ENCODE measurements at places on chromosomes 6 and 20.
A peak's percentile ranks its signal among the peaks of the same experiment; 100 is the strongest.

GRCh38 chr6:75842191-75842590 is 93.2 kb downstream of the MYO6 start:
- no peak for DNase-seq

DNA sequence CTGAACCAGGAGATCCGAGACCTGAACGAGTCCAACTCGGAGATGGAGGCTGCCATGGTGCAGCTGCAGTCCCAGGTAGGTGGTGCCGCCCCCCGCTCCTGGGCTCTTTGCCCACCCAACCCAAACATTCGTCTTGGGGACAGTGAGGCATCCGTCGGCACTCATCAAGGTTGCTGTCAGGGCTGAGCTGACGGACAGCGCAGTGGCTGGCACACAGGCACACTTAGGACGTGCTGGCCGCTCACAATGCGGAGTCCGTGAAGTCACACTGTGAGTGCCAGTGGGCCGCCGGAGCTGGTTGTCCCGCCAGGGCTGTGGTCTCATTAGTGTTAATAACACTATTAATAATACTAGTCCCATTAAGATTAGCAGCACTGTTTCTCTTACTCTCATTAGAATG is 18.2 kb upstream of the PCMTD2 start:
- no peak for DNase-seq

DNA sequence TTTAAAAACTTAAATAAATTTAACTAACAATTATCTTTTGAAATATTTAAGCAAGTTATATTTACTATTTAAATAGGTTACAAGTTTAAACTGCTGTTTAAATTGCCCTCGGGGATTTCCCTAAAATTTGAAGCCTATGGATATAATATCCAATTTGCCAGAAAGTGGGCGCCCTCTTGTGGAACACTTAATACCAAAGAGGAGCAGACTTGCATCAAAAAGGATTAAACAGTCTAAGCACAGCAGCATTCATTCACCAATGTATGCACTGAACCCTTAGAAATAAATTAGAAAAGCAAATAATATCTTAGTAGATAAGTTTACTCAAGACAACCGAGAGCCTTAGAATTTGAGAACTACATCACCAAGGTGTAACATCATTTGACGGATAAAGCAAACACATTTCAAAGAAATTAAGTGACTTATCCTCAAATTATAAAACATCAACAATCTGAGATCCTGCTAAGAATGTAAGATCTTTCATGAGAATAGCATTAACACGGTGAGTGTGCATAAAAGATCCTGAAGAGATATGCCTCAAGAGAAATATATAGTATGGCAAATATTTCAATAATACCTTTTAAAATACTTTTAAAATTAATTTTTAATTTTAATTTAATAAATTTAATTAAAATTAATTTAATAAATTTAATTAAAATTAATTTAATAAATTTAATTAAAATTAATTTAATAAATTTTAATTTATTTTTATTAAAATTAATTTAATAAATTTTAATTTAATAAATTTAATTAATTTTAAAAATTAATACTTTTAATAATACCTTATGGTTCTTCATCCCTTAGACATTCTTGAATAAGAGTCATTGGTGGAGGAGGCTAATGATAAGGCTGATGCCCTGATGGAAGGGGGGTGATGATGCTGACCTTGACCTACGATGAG is 11.5 kb upstream of the MEP1A start:
- DNase-seq, result peak; percentile 49

DNA sequence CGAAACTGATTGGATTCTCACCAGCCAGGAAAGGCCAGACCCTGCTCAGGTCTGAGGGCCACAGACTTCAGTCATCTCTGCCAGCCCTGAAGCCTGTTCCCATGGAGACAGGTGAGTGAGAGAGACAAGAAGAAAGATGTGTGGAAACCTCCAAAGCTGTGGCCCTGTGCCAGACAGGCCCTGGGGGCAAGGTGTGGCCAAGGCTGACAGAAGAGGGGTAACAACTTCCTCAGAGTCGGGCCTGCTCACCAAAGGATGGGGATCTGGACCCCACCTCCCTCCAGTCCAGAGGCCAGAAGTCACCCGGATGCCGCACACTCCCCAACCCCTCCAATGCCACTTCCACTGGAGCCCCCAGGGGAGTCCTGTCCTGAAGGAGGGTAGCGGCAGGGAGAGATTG is 73.6 kb downstream of the MDGA1 start:
- DNase-seq, result no peak

DNA sequence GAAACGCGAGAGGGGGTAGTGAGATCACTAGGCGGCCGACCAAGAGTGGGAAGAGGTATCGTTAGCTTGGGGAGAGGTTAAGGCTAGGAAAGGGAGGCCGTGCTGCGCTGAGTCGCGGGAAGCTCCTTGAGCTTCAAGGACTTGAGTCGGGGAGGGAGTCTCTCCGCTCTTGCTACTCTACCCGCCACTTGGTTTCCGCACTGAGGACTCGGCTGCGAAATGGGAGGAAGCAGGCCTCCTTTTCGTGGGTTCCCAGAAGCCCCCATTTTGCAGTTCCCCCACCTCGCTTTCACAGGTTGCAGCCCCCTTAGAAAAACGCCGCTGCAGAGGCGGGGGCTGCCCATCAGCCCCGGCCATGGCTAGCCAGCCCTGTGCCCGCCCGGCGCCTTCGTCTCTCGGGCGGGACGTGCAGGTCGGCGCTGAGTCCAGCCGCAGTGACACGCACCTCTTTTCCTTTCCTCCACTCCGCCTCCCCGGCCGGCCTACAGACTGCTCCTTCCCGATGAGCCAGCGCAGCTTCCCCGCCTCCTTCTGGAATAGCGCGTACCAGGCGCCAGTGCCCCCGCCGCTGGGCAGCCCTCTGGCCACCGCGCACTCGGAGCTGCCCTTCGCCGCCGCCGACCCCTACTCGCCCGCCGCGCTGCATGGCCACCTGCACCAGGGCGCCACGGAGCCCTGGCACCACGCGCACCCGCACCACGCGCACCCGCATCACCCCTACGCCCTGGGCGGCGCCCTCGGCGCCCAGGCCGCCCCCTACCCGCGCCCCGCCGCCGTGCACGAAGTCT is 4.9 kb downstream of the VGLL2 start:
- peak; percentile 66 for DNase-seq

DNA sequence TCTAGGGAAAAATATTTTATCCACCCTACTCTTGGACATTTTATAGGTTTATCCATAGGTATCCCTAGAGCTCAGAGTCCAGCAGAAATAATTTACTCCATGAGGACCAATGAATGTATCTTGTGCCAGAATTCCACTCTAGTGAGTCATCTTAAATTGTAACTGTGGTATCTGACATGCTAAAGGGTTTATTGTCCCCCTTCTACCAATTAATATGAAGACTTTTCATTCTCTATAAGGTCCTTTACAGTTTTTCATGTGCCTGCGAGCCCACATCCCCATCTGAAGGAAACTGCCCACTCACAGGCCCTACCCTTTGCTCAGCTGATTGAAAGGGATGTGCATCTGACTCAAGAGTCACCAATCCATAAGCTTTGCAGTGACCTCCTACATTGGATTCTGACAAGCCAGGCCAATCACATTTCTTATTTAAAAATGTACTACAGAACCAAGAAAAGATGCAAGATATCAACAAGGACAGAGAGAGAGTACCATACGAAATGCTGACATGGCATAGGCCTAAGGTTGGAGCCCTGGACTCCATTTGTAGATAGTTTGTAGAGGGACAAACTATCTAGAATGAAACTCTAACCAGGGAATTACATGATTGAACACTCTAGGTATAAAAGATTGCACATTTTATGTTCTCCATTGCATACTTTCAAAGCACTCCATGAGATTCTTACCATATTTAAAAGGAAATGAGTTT is 93.4 kb upstream of the DEFB112 start:
- DNase-seq, result no peak

DNA sequence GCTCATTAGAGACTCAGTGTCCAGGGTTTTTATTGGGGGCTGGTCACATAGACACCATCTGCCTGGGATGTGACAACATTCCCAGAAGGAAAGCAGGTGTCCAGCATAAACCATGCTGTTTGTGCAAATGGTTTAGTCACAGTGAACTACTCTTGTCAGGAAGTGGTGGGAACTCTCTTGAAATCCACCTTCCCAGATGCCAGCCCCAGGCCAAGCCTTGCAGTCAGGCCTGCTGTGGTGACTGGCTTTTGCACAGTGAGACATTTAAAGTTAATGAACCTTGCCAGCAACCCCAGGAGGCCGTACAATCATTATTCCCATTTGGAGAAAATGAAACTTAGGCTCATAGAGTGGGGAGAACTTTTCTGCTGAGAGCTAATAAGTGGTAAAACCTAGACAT is 242.5 kb upstream of the KCNG1 start:
- DNase-seq, result no peak

- no peak for DNase-seq
Measured at GRCh38 chr20:19652591-19653026, 105.4 kb upstream of the RIN2 start.

DNA sequence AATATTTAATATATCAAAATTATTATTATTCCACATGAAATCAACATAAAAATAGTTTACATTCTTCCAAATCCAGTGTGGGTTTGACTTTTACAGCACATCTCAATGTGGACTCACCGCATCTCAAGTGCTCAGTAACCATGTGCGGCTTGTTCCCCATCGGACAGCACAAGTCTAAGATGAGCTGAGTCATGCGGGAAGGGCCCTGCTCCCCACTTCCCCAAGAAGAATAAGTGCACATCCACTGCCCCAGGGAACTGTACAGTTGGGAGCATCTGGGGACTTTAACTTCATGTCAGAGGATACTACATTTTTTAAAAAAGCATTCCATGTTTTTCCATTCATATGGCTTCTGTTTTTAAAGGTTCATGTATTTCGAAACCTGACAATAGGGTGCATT is 325.6 kb downstream of the BTBD3 start:
- no peak for DNase-seq

DNA sequence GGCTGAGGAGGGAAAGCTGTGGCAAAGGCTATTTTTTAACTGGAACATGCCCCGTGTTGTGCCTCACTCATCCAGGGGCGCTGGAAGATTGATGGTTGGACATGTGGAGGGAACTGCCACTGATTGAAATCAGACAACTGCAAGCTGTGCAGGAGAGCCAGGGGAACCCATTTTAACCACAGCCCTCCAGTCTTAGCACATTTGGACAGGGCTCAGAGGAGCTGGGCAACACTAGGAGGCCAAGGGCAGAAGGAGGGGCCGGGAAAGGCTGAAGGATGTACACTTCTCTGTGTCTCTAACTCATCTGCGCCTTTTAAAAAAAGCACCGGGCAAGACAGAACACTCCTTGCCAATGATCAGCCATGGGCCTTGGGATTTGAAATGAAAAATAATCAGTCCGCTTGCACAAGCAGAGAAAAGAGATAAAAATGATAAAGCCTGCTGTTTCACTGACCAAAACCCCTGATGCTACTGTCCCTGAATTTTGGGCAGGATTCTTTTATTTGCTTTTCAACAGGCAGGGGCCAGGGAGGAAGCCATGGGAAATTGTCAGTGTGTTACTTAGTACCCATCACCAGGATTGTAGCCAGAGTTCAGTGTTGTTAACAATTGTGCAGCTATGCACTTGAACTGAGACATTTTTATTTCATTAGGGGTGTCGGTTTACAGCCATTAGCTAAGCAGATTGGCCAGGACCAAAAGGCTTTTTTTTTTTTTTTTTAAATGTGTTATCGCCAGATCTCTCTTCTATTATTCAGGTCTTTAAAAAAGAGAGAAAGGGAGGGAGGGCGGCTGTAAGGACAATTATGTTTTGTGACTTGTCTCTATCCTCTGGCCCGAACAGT is 109.3 kb upstream of the EYA4 start:
- no peak for DNase-seq

DNA sequence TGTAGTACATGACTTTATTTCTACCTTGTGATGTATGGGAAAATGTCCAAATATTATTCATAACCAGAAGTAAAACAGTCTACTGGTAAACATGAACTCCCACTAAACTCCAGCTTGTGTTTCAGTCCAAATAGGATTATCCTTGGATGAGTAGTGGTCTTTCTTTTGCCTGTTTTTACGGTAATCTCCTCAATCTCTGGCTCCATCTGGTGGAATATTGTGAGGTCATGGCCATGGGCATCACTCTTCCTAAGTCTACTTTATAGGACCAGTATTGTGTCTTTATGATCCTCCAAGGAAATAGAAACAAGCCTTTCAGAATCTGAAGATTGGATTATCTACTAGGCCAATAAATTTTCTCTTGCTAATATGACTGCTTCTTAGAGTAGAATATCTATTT is 505.0 kb downstream of the BMP2 start:
- peak; percentile 44 for DNase-seq

DNA sequence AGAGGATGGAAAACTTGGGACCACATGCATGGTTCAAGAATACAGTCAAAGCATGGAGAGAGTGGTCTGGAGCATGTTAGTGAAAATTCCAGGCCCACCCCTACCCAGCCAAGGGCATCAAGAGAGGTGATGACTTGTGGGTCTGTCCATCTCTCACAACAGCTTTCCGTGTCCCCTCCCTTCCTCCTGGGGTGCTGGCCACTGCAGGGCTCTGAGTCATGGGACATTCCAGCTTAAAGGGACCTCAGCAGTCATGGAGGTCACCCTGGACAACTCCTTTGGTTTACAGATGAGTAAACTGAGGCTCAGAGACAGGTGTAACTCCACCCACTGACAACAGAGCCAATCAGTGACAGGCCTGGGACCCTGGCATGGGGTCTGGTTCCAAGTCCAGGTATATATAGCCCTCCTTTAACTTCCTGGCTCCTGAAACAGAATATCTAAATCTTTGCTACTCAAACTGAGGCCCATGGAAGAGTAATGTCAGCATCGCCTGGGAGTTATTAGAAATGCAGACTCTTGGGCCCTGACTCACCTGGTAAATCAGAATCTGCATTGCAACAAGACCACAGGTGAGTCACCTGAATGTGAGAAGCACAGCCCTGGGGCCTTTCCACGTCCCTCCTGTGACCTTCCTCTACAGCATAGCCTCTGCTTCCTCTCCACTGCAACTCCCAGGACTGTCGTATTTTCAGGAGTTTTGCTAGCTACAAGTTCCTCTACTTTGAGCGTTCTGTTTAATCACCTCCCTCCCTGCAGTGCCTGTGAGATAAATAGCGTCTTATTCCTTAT is 170.2 kb downstream of the ZDHHC14 start:
- DNase-seq, result no peak

DNA sequence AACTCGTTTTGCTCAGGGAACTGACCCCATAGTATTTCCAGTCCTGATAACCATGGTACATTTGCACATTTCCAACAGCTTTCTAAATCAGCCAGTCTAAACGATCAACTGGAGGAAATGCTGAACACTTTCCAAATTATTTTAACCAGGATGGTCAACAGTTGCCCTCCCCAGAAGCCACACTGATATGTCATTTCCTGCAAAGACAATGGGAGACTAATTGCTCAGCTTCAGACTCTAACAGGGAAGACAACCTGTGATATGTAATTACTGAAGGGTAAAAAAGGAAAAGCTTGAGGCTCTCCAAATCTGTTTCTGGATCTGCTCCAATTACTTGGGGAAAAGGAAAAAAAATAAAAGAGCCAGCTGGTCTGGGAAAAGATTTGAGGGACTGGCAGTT is 88.8 kb downstream of the FYN start:
- no peak for DNase-seq

- no peak for DNase-seq
Measured at GRCh38 chr6:1697688-1698351, 88.1 kb downstream of the FOXC1 start.
